ENCODE measurements at places on chromosomes 12 and 14.

- DNase-seq = no peak
Observed at GRCh38 chr12:121611306-121611705, 15.0 kb upstream of the ORAI1 start.

DNA sequence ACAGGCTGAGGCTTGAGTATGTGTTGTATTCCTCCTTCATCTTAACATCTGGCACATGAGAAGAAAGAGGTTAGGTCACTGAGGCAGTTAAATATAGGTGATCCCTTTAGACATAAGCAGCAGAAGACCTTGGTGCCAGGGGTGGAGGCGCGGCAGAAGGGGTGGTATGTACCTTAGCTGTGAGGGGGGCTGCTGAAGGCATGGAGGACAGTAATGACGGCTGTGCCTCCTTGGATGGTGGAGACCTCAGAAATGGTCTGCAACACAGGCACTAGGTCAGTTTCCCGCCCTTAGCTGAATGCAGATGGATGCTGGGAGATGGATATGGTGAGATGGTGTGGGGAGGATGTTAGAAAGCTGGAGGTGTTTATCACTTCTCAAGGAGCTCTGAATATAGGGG lies 1.5 kb upstream of the PNMA1 start:
- DNase-seq = no peak

- no peak for DNase-seq
Observed at GRCh38 chr14:73630009-73630780, 14.6 kb upstream of the DNAL1 start.

DNA sequence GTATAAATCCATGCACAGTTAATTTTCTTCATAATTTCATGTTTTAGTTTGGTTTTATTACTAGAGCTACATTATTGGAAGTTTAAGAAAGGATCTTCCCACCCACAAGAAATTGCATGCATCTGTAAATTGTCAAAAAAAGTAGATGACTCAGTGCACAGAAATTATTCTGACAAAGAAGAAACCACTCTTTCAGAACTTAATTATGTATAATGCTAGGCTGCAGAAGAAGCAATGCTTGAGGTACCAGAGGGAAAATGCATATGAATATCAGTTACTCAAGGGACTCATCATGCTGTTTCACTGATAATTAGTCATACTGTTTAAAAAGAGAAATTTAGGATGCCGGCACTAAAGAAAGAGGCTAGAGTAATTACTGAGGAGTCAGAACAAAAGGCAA lies 147.0 kb downstream of the SLC16A7 start:
- no peak for DNase-seq

DNA sequence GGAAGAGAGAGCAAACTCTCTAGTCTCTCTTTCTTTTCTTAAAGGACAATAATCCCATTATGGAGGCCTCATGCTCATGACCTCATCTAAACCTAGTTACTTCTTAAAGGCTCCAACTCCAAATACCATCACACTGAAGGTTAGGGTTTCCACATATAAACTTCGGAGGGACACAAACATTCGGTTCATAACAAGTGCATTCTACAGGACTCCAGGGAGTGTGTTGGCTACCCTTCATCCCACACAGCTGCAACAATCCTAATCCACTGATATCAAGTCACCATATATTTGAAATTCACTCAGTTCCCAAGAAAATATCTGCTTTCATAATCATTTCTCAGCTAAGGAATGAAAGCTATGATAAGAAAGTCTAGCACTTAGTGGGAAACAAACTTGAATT lies 265.9 kb upstream of the PLEKHG7 start:
- no peak for DNase-seq

DNA sequence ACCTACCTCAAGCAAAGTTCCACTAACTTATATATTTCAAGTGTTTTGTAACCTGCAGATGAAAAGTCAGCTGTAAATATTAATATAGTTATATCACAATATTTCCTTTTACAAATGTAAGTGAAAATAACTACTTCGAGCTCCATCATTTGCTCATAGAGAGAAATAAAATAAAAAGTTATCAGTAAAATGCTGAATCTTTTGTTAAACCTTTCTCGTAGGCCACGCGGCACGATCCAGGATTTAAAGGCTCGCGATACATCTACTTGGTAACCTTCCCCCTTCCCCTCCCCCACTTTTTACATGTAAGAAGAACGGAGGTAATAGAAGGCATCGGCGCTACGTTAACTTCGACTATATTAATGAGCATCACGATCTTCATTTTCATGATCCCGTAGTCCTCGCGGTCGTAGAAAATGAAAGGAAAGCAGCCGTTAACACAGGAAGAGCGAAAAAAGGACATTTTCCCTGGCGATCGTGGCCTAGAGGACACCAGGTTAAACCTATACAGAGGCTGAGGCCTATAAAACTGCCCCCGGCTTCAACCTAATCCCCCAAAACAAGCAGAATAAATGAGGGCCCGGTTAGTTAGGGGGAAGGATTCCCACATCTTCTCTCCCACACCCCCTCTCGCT lies 508 bp downstream of the HNRNPC start:
- DNase-seq = no peak

DNA sequence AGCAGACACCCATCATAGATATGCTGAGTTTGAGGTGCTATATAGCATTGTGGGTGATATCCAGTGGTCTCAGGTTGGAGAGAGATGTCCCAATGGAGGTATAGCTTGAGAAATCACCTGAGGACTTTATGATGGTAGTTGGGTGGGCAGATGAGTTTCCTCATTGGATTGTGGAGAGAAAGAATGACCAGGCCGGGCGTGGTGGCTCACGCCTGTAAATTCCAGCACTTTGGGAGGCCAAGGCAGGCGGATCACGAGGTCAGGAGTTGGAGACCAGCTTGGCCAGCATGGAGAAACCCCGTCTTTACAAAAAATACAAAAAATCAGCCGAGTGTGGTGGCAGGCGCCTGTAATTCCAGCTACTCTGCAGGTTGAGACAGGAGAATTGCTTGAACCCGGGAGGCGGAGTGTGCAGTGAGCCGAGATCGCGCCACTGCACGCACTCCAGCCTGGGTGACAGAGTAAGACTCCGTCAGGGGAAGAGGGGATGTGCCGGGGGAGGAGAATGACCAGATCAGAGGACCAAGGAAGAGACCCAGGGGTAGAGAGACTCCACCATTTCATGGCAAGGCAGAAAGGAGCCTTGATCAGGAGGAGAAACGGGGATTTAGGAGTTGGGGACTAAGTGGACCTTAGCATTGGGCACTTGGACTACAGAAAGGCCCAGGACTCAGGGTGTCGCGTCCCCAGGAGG lies 757 bp upstream of the PCK2 start:
- no peak for DNase-seq

DNA sequence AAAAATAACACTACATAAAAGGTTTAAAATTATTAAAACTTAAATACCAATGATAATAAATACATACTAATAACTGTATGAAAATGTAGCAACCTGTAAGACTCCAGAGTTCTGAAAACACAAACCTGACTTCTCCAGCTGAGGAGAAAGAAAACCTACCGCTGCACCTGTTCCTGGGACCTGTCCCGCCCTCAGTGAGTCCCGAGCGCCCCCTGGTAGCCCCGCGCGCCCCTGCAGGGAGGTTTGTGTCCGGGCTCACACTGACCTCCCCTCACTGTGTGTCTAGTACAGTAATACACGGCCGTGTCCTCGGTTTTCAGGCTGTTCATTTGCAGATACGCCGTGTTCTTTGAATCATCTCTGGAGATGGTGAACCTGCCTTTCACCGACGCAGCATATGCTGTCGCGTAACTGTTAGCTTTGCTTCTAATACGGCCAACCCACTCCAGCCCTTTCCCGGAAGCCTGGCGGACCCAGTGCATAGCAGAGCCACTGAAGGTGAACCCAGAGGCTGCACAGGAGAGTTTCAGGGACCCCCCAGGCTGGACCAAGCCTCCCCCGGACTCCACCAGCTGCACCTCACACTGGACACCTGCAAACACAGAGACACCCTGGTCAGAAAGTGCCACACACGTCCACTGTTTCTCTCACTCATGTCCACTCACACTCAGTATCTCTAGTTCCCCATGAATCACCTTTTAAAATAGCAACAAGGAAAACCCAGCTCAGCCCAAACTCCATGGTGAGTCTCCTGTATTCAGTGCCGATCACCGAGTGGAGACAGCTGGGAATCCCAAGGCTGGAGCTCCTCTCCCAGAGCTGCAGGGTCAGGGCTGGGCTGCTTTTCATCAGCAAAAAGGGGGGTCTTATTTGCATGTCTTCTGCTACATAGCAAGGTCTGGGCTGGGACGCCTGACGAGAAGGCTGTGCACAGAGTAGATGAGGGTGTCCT lies 1276.3 kb downstream of the TMEM121 start:
- DNase-seq = no peak
